ENCODE measurements at places on chromosomes 7 and 10. TPM values are rescaled to one million over a fixed set of nuclear protein-coding genes. Genes with fewer than 3 reads are reported as not detected.

The DYNC1I1 gene
- 5.5 TPM for polyA plus RNA-seq

- H3K36me3 ChIP-seq: no peaks in the 10 kb centered on the region
- no peak for DNase-seq
- no peaks in the 10 kb centered on the region for H3K27me3 ChIP-seq
Observed at GRCh38 chr10:129323879-129324278, 143.2 kb upstream of the MGMT start.

- no peak overlapping the region for H3K4me3 ChIP-seq
- no peaks in the 10 kb centered on the region for H3K27me3 ChIP-seq
- H3K36me3 ChIP-seq: no peaks in the 10 kb centered on the region
- no peak overlapping the region for H3K27ac ChIP-seq
Observed at GRCh38 chr7:51134013-51134441, 182.6 kb downstream of the COBL start.

DNA sequence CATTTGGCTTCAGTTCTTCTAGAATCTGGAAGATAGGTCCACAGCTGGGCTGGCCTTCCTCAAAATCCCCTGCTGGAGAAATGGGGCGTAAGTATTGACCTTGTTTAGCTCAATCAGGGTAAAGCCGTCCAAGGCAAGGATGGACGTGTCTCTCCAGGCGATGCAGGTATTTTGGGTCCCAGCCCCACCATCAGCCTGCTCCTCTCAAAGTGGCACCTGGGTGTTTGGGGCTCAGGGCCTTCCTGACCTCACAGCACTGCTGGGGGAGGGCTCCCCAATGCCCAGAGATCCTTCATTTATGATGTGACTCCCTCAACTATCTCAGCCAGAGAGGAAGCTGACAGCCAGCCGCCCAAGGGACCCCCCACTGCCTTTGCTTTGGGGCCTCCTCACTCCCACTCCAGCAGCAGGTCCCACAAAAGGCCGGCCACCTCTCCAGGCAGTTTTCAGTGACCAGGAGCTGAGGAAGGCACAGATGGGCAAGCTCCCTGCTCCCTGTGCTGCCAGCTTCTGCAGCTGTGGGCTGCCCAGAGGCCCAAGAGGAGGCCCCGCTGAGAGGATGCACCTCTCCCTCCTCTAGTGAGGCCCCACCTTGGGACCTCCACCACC, 140.0 kb upstream of the TCERG1L start:
- H3K4me1 ChIP-seq: no peaks in the 10 kb centered on the region
- no peak overlapping the region for H3K27ac ChIP-seq
- no peak overlapping the region for H3K4me3 ChIP-seq
- H3K36me3 ChIP-seq: no peaks in the 10 kb centered on the region
- no peaks in the 10 kb centered on the region for H3K27me3 ChIP-seq

The RINT1 gene
- polyA plus RNA-seq: 14.1 TPM

The ACTL6B gene
- 1.7 TPM for polyA plus RNA-seq

The FGFBP3 gene
- polyA plus RNA-seq: 1.1 TPM

DNA sequence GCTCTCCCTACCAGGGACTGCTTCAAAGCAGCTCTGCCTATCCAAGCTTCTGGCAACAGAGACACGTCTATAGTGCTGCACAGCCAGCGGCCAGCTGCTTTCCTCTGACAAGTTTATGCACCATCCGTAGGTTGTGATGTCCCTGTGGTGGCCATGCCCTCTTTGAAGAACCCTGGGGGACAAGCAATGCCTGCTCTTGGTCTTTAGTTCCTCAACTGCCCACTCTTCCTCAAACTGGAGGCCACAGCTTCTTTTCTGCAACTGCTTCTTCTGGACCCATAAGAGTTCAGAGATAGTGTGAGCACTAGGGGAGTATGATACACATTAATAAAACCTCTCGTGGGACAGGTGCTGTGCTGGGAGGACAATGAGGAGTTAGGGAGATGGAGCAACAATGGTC, 164.9 kb downstream of the ELMO1 start:
- H3K27me3 ChIP-seq: no peaks in the 10 kb centered on the region
- H3K36me3 ChIP-seq: no peaks in the 10 kb centered on the region
- DNase-seq: no peak
- no peak overlapping the region for H3K4me3 ChIP-seq
- peaks cover 4% of the 10 kb centered on the region for H3K4me1 ChIP-seq

The TMEM140 gene
- polyA plus RNA-seq: 5.0 TPM

The GCK gene
- 6.9 TPM for polyA plus RNA-seq

- H3K36me3 ChIP-seq: no peaks in the 10 kb centered on the region
- peaks cover 10% of the 10 kb centered on the region for H3K4me1 ChIP-seq
- no peak overlapping the region for H3K4me3 ChIP-seq
- H3K27ac ChIP-seq: peak overlapping the region; percentile 79
- H3K27me3 ChIP-seq: no peaks in the 10 kb centered on the region
- no peak for DNase-seq
Observed at GRCh38 chr7:155215576-155216325, 81.9 kb upstream of the INSIG1 start.

DNA sequence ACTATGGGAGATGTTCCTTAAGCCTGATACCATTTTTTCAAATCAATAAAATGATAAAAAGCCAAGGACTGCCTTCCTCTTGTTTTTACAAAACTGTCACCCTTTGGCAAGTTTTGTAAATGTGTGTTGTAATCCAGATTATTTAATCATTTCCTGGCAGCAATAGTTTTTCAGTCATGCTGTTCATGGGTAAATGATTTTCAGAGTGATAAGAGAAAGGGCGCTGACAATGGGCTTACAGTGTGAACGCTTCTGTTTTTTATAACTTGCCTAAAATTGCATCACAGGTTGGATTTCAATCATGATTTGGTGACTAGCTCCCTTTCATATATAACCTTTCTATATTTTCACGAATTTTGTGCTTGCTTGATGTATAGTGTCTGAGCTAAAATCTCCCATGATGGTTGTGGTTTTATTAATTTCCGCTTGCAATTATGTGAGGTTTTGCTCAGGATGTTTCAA, 19.0 kb upstream of the DMBT1 start:
- no peaks in the 10 kb centered on the region for H3K36me3 ChIP-seq
- no peak overlapping the region for H3K4me3 ChIP-seq
- no peak overlapping the region for H3K27ac ChIP-seq
- H3K4me1 ChIP-seq: no peaks in the 10 kb centered on the region

DNA sequence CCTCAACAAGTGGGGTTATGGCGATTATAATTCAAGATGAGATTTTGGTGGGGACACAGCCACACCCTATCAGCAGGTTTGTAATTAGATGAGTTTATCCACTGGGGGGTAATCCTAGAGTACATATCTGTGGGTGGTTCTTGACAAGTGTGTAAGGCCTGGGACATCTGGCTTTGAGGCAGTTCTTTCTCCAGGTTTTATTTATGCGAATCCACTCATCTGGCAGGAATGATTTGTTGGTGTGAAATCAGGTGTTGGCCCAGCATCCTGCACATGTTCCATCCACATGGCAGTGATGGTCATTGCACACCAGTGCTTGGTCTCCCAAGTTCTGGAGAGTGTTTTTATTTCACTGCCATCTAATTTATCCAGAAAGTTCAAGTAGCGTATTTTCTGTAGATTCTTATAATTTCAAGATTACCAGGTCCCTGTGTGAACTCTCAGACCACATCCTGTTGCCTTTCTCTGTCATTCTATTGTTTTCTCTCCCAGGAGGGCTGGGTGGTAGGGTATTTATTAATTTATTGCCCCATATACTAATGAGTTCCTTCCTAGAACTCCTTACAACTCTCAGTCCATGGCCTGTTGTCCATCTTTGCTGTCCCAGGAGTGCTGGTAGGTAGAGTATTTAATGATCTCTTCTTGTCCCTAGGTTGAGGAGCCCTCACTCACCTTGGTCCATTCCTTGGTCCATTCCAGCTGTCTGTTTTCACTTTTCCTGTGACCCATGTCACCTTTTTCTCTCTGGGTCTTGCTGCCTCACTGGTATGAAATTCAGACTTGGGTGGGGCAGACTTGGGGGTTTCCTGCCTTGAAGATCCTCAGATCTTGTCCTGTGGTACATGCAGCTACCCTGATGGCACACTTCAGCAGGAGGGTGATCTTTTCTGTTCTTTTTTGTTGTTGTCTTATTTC, 10.4 kb downstream of the RALA start:
- H3K27ac ChIP-seq: no peak overlapping the region
- H3K4me3 ChIP-seq: no peak overlapping the region
- H3K4me1 ChIP-seq: no peaks in the 10 kb centered on the region
- no peak for DNase-seq
- H3K36me3 ChIP-seq: no peaks in the 10 kb centered on the region

DNA sequence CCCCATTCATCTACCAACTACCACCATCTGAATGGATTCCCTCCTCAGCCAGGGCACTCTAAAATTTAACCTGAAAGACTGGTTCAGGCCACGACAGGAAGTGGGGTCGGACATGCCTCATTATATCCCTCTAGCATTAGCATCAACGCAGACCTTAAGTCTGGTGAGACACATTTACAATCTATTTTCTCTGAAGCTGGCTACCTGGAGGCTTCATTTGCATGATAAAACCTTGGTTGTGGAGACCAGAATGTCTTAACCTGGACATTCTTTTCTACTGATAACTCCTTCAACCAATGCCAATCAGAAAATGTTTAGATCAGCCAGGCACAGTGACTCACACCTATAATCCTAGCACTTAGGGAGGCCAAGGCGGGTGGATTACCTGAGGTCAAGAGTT, 42.3 kb downstream of the SVOPL start:
- H3K36me3 ChIP-seq: no peaks in the 10 kb centered on the region
- H3K27me3 ChIP-seq: no peaks in the 10 kb centered on the region
- no peaks in the 10 kb centered on the region for H3K4me1 ChIP-seq
- no peak overlapping the region for H3K27ac ChIP-seq

The PARP12 gene
- 30.8 TPM for polyA plus RNA-seq

DNA sequence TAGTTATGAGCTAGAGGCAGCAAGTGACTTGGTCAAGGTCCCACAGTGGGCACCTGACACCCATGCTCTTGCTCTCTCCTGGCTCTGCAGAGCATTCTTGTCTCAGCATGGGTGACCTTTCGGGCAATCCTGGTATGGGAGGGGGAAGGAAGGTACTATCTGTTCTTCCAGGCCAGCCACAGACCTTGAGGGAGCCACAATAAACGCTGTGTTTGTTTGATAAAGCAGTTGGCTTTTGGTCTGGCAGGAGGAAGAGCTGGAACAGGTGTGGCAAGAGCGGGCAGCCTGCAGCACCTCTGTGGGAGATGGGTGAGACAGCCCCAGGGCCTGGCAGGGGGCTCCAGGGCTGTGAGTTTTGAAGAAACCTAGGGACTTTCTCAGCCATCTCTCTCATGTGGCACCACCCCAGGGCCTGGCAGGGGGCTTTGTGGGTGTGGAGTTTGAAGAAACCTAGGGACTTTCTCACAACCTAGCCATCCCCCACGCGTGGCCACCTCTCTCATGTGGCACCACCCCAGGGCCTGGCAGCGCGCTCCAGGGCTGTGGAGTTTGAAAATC, 11.4 kb downstream of the CLDN3 start:
- H3K27me3 ChIP-seq: no peaks in the 10 kb centered on the region
- H3K36me3 ChIP-seq: no peaks in the 10 kb centered on the region
- H3K4me3 ChIP-seq: no peak overlapping the region
- H3K27ac ChIP-seq: peak overlapping the region; percentile 86

GRCh38 chr10:92734301-92734700, 44.5 kb downstream of the HHEX start:
- no peaks in the 10 kb centered on the region for H3K27me3 ChIP-seq
- no peak overlapping the region for H3K27ac ChIP-seq
- no peak overlapping the region for H3K4me3 ChIP-seq
- DNase-seq: no peak
- no peaks in the 10 kb centered on the region for H3K36me3 ChIP-seq

DNA sequence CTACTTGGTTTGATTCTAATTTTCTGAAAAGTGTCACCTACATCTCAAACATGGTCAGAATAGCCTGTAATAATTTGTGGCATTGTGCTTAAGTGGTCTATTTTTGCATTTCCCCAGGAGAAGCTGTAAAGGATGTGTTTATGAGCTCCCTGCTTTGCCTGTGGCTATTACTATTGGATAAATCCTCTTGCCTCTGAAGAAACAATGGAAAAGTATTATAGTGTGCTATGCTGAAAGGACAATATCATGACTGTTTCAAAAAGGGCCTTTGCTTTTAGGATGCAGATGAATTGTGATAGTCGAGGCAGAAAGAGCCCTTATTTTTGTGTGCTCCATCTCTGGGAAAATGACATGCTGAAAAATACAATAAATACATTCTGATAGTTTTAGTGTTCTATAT, 94.1 kb upstream of the ARMC3 start:
- no peaks in the 10 kb centered on the region for H3K4me1 ChIP-seq
- DNase-seq: no peak
- H3K4me3 ChIP-seq: no peak overlapping the region
- H3K27me3 ChIP-seq: no peaks in the 10 kb centered on the region

- no peaks in the 10 kb centered on the region for H3K4me1 ChIP-seq
- no peaks in the 10 kb centered on the region for H3K27me3 ChIP-seq
- no peak overlapping the region for H3K27ac ChIP-seq
- H3K36me3 ChIP-seq: no peaks in the 10 kb centered on the region
- DNase-seq: no peak
Observed at GRCh38 chr7:81206217-81206616, 287.4 kb upstream of the SEMA3C start.

GRCh38 chr7:73721377-73721817, 1.9 kb upstream of the STX1A start:
- H3K27ac ChIP-seq: no peak overlapping the region
- no peak overlapping the region for H3K4me3 ChIP-seq
- no peaks in the 10 kb centered on the region for H3K27me3 ChIP-seq
- no peaks in the 10 kb centered on the region for H3K36me3 ChIP-seq
- no peaks in the 10 kb centered on the region for H3K4me1 ChIP-seq

- H3K27me3 ChIP-seq: no peaks in the 10 kb centered on the region
- H3K36me3 ChIP-seq: no peaks in the 10 kb centered on the region
- H3K4me1 ChIP-seq: no peaks in the 10 kb centered on the region
- peak overlapping the region; percentile 17 for H3K27ac ChIP-seq
- no peak for DNase-seq
- H3K4me3 ChIP-seq: no peak overlapping the region
Observed at GRCh38 chr10:121592155-121592890, 5.9 kb downstream of the FGFR2 start.

GRCh38 chr7:81457852-81458522, 311.9 kb downstream of the HGF start:
- no peak overlapping the region for H3K27ac ChIP-seq
- no peaks in the 10 kb centered on the region for H3K27me3 ChIP-seq
- H3K4me1 ChIP-seq: no peaks in the 10 kb centered on the region

- no peak overlapping the region for H3K27ac ChIP-seq
- H3K36me3 ChIP-seq: no peaks in the 10 kb centered on the region
- H3K27me3 ChIP-seq: no peaks in the 10 kb centered on the region
- no peak overlapping the region for H3K4me3 ChIP-seq
- no peaks in the 10 kb centered on the region for H3K4me1 ChIP-seq
Observed at GRCh38 chr7:135313971-135314370, 80.3 kb downstream of the STRA8 start.

GRCh38 chr7:116686033-116686432, 14.0 kb downstream of the MET start:
- no peaks in the 10 kb centered on the region for H3K4me1 ChIP-seq
- H3K27ac ChIP-seq: no peak overlapping the region
- no peak for DNase-seq
- H3K36me3 ChIP-seq: no peaks in the 10 kb centered on the region

The DRGX gene
- not detected for polyA plus RNA-seq

- no peak for DNase-seq
- no peaks in the 10 kb centered on the region for H3K27me3 ChIP-seq
- no peak overlapping the region for H3K4me3 ChIP-seq
- no peak overlapping the region for H3K27ac ChIP-seq
- no peaks in the 10 kb centered on the region for H3K36me3 ChIP-seq
- no peaks in the 10 kb centered on the region for H3K4me1 ChIP-seq
Observed at GRCh38 chr7:106327538-106328481, 43.0 kb upstream of the NAMPT start.

The SEMA4G gene
- 33.8 TPM for polyA plus RNA-seq
